ENCODE measurements at places on chromosomes 12 and 14. TPM values are rescaled to one million over a fixed set of nuclear protein-coding genes. Genes with fewer than 3 reads are reported as not detected.

Gene IAPP
- total RNA-seq = not detected

Gene FGD6
- total RNA-seq = 4.4 TPM

Gene TAS2R31
- 3.9 TPM for total RNA-seq

Gene CCDC196
- not detected for total RNA-seq

Gene SIX4
- 5.2 TPM for total RNA-seq
